ENCODE measurements at places on chromosomes 3 and 15. TPM values are rescaled to one million over a fixed set of nuclear protein-coding genes. Genes with fewer than 3 reads are reported as not detected.

DNA sequence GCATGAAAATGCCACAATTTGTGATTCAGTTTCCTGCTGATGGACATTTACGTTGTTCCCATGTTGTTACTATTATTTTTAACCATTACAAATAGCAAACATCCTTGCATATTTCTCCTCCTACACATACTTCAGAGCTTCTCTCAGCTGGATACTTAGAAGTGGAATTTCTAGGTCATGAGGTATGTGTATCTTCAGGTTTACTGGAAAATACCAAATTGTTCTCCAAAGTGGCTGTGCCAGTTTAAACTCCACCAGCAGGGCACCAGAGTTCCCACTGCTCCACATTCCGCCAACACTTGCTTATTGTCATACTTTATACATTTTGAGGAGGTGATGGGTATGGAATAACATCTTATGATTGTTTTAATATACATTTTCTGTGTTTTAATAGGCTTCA is 45.7 kb downstream of the PRR23E start:
- DNase-seq = no peak

- DNase-seq = no peak
These were observed 99.6 kb downstream of the TUSC7 start for GRCh38 chr3:116809208-116809607.

GRCh38 chr3:37715976-37716375 is 145.7 kb upstream of the CTDSPL start:
- no peak for DNase-seq

DNA sequence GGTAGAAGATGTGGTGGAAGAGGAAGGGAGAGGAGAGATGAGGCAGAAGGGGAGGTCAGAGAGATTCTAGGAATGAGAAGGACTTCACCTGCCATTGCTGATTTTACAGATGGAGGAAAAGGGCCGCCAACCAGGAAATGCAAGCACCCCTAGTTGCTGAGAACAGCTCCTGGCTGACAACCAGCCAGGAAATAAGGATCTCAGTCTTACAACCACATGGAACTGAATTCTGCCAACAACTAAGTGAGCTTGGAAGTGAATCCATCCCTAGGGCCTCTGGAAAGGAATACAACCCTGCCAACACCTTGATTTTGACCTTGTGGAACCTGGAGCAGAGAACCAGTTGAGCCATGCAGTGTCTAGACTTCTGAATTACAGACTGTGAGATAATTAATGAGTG is 86.6 kb downstream of the EDEM1 start:
- no peak for DNase-seq

GRCh38 chr15:101188637-101189408 is 63.0 kb downstream of the CHSY1 start:
- peak; percentile 71 for DNase-seq

DNA sequence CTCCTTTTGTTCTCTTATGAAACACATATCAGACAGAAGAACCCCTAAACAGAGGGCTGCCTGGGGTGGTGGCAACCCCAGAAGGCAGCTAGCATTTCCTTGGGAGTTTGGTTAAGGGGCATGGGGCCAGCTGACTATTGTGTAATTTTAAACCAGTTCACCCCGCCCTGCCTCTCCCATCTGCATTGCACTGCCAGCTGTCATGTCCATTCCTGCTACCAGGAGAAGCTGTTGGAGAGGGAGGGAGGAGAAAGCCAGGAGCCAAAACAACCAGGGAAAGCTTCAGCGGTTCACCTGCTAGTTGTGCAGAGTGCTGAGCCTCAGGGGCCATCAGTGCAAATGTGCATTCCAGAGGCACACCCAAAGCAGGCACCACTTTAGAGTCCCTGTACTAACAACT is 47.6 kb upstream of the ATP1B3 start:
- no peak for DNase-seq

A4GNT gene
- not detected for polyA plus RNA-seq

LYZL4 gene
- polyA plus RNA-seq = 0.41 TPM

SCN5A gene
- polyA plus RNA-seq = 2.7 TPM
